ENCODE measurements at places on chromosomes 6 and 20. TPM values are rescaled to one million over a fixed set of nuclear protein-coding genes. Genes with fewer than 3 reads are reported as not detected.

DNA sequence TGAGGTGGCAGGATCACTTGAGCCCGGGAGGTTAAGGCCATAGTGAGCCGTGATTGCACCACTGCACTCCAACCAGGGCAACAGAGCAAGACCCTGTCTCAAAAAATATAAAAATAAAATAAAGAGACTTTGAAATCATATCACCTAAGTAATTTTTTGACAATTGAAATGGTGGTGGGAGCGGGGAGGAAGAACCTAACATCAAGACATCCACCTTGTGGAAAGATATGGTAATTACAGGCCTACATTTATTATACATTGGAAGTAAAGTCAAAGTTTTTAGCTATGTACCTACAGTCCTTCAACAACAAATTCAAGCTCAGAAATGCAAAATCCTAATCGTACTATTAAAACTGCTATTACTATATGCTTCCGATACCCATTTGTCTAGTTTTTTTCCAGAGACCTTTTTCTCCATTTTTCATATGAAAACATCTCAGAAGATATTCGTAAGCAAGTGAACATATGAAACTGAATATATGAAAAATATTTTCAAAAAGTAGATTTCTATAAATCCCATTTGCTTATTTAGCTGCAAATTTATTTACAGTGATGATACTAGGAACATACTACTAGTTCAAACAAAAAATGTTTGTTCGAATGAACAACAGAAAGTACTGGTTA lies 83.3 kb downstream of the SYCP2 start:
- no peak for DNase-seq

DNA sequence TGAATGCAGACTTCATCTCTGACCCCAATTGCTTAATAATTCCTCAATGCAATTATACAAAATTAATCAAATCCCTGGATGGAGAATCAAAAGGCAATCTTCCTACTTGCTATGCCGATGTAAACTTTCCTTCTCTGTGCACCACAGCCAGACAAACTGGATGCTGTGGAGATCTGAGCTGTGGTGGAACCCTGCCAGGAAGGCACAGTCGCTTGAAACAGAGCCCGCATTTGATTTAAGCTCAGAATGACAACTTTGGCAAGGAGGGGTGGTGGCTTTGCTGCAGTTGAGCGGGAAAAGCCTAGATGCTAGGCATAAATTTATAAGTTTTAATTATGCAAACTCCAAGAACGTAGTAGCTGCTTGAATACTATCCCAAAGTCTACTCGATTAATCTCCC lies 190.8 kb downstream of the MTFR2 start:
- DNase-seq = peak; percentile 30

GRCh38 chr20:17897566-17898307 lies 70.9 kb downstream of the SNX5 start:
- DNase-seq = no peak

DNA sequence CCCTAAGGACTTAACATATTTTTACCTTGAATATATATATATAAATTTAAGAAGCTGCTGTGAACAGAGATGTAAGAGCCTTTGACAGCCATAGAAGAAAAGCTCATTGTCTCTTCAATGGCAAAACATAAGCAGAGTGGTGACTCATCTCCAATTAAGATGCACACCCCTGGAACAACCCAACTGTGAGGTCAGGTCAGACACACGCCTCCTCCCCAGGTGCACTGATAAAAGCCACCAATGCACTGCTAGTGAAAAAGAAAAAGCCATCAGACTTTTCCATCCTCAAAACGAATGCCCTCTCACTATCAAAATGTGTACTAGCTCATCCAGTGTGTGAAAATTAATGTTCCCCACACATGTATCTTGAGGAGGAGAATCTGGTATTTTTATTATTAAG lies 100.1 kb downstream of the SMLR1 start:
- no peak for DNase-seq

- peak; percentile 77 for DNase-seq
These were observed 6.8 kb upstream of the MAPK13 start for GRCh38 chr6:36123270-36124139.

- no peak for DNase-seq
These were observed 24.5 kb upstream of the POPDC3 start for GRCh38 chr6:105204331-105204730.

DNA sequence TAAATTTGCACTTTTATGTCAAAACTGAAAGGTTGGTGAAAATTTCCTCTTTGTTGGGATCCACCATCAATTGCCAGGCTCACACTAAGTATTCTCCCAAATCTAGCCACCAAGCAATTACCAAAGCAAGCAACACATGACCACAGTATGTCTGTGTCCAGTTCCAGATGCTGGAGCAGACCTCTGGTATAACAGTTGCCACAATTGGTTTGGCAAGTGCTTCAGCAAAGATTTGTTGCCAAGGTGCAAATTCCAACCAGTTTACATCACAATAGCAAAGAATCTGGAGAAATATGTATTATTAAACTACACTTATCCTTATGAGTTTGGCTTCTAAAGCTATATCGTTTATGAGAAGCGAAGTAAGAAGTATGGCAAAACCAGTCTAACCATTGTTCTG lies 6.4 kb downstream of the GTF2H5 start:
- DNase-seq = peak; percentile 79

DNA sequence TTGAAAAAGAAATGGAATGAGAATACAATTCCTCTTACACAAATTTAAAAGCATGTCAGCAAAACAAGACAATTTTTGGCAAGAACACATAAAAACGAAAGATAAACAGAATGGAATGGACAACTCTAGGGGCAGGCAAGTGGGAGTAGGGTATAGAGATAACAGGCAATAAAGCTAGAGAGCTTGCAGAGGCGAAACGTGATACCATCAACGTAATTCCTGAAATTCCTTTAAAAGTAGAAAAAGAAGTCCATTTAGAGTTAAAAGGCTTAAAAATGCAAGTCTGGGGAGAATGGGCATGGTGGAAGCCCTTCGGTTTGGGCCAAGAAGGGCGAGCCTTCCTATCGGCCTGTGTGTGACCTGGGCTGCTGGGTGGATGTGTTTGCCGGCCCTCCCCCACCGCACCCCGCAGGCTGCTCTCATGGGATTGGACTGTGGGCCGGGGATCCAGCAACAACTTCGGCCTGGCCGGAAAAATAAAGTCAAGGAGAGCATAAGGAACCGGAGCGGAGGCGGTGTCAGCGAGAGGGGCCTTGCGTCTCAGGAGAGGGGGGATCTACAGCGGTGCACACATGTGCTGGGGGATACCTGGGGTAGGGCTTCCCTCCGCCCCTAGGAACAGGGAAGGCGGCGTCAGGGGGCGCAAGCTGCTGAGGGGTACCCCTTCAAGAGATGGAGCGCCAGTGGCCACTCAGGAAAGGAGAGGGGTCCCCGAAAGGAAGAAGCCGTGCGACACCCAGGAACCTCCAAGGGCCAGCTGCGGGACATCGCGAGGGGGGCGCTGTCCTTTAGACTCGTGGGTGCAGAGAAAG lies 4.1 kb downstream of the TMEM239 start:
- no peak for DNase-seq

RIPOR2 gene
- total RNA-seq = 0.42 TPM

DNA sequence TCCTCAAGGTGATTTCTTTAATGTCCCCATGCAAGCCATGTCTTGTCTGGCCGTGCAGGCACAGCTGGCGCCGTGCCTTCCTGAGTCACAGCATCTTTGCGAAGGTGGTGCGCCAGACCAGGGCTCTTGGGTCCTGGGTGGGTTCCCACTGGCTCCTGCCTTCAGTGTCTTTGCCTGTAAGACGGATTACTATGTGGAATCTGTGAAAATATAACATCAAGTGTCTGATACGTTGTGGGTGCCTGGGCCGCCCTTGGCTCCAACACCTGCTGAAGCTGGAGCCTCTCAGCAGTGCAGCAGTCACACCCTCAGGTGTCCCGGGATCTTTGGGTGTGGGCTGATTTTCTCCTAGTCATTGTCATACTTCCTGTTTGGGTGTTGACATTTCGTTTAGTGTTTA lies 3.2 kb downstream of the OSBPL2 start:
- DNase-seq = no peak

DNA sequence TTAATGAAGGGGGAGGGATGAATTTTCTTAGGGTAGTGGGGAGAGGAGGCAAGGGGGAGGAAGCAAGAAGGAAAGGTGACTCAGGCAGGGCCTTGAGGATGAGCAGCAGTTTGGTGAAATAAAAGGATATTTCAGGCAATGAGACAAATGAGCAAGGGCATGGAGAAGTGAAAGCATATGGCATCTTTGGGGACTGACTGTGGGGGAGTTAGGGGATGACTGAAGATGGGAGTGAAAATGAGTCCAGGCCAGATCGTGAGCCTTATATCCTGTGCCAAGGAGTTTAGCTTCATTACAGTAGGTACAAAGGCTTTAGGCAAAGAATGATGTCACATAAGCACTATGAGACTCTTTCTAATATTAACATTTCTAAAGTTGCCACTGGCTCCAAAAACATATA lies 51.9 kb downstream of the ILRUN start:
- DNase-seq = no peak

HLA-DPA1 gene
- 2.5 TPM for total RNA-seq

ARMH2 gene
- total RNA-seq = not detected

DNA sequence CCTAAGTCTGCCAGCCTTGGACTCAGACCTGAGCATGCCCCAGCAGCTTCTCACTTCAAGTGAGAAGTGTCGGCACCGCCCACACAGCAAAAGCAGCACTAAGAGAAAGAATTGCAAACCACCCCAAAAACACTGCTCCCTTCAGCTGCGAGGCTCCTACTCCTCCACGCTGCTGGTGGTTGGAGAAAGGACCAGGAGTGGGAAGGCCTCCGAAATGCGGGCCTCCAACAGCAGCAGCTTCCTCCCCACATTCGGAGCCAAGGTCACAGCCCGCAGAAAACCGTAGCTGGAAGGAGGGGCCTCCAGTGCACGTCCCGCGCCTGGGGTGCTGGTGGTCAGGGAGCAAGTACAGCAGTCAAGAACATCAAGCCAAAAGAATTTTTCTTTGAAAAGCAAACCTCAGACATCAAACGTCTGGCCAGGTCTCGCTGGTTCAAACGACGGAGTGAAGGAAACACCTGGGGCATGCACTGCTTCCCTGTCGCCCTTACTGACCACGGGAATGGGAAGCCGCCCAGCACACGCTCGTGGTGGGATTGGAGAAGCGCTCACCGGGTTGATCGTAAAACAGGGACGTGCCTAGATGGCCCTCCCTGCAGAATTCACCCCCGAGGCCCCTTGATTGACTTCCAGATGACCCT lies 185.6 kb upstream of the CST7 start:
- no peak for DNase-seq

SEC23B gene
- total RNA-seq = 24.2 TPM
